ENCODE measurements at places on chromosomes 1 and 21.
A peak's percentile ranks its signal among the peaks of the same experiment; 100 is the strongest.

DNA sequence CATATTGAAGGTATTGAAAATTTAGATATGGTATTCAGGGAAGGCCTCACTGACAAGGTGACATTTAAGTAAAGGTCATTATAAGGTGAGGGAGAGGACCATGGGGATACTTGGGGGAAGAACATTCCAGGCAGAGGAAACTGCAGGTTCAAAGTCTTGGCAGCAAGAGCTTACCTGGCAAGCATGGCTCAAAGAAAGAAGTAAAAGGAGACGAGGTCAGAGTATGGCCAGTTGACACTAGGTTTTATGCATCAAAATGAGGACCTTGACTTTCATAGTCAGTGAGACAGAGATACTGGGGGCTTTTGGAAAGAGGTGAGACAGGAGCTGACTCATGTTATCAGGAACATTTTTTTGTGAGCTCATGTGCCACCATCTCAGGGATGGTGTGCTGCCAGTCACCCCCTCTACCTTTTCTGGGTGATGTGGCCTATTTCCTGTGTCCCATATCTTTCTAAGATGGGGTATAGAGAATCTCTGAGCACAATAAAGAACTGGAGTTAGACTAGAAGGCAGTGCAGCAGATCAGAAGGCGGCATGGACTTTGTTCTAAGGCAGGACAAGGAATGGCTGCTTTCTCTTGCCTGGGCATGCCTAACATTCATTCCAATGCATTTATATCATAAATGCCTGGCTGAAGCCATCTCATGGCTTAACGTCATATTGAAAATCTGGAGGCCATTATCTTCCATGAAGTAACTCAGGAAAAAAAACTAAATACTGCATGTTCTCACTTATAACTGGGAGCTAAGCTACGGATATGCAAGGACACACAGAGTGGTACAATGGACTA lies 406.7 kb downstream of the NTNG1 start:
- no peak for DNase-seq

GRCh38 chr1:232558954-232559353 lies 71.0 kb downstream of the SIPA1L2 start:
- no peak for DNase-seq

DNA sequence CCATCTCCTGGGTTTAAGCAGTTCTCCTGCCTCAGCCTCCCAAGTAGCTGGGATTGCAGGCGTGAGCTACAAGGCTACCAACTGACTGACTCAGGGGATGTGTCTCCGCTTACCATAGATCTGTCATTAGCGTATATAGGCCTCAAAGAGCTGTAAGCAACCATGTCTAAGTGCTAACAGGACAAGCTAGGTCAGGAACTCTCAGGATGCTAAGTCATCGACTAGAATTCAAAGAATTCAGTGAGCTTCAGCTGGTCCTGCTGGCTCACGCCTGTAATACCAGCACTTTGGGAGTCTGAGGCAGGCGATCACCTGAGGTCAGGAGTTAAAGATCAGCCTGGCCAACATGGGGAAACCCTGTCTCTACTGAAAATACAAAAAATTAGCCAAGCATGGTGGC lies 29.5 kb downstream of the CAPN2 start:
- no peak for DNase-seq

GRCh38 chr21:37658817-37659458 lies 257.3 kb downstream of the KCNJ6 start:
- no peak for DNase-seq

DNA sequence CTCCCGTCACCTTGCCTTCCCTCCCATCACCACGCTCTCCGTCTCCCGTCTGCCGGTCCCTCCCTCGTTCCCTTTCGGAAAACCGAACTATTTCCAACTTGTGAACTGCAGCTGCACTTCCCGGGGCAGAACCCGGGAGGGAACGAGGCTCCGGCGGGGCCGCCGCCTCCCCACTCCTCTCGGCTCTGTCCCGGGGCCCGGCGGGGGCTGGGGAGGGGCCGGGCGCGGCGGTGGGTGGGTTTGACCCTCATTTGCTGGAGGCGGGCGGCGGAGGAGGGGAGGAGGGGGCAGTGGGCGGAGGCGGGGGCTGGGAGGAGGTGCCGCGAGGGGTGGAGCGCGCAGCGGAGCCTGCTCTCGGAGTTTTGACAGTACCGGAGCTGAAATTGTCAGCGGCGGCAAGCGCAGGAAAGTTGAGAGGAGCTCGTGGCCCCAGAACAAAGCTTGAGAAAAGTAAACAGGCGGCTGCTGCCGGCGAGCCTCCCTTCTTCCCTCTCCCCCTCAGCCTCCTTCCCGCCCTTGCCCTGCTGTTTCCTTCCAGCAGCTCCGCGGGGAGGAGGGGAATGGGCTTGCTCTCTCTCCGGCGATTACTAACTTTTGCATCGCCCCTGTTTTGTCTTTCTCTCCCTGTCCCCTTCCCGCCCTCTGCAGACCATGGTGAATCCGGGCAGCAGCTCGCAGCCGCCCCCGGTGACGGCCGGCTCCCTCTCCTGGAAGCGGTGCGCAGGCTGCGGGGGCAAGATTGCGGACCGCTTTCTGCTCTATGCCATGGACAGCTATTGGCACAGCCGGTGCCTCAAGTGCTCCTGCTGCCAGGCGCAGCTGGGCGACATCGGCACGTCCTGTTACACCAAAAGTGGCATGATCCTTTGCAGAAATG lies 2.9 kb downstream of the LMO4 start:
- DNase-seq, result peak; percentile 41

- no peak for DNase-seq
Observed at GRCh38 chr1:198734323-198735008, 95.6 kb downstream of the PTPRC start.

DNA sequence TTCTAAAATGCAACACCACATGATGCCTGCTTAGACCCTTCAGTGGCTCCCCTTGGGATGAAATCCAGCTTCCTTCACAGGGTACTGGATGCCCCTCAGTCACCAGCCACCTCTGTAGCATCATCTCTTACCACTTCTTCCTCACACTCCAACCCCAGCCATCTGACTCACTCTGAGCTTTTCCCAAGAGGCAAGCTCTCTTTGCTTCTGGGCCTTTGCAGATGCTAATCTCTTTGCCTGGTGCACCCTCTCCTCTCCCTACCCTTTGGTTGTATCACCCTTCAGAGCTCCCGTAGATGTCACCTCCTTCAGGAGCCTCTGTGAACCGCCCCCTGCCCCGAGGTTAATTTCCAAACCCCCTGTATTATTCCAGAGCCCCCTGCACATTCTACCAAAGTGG lies 164.8 kb upstream of the ZC3H12A start:
- no peak for DNase-seq

- no peak for DNase-seq
Observed at GRCh38 chr1:92095874-92096273, 15.7 kb downstream of the BTBD8 start.

- no peak for DNase-seq
Observed at GRCh38 chr1:19774180-19774785, 25.4 kb downstream of the TMCO4 start.
